ENCODE measurements at places on chromosomes 13 and 19.
A peak's percentile ranks its signal among the peaks of the same experiment; 100 is the strongest.

GRCh38 chr19:39211731-39212374, 7.8 kb upstream of the SYCN start:
- H3K4me3 ChIP-seq, result no peak overlapping the region
- no peaks in the 10 kb centered on the region for H3K4me1 ChIP-seq
- DNase-seq, result no peak
- no peaks in the 10 kb centered on the region for H3K36me3 ChIP-seq
- H3K27ac ChIP-seq, result no peak overlapping the region

GRCh38 chr19:38251564-38252051, 4.6 kb downstream of the PPP1R14A start:
- DNase-seq, result peak; percentile 83
- no peaks in the 10 kb centered on the region for H3K4me1 ChIP-seq
- peak overlapping the region; percentile 60 for H3K4me3 ChIP-seq
- H3K27ac ChIP-seq, result peak overlapping the region; percentile 90
- H3K36me3 ChIP-seq, result no peaks in the 10 kb centered on the region
- no peaks in the 10 kb centered on the region for H3K27me3 ChIP-seq

- peaks cover 46% of the 10 kb centered on the region for H3K27me3 ChIP-seq
- no peaks in the 10 kb centered on the region for H3K36me3 ChIP-seq
- H3K4me1 ChIP-seq, result peaks cover 46% of the 10 kb centered on the region
- H3K27ac ChIP-seq, result no peak overlapping the region
These were observed 3.6 kb upstream of the REXO1 start for GRCh38 chr19:1851654-1852580.

DNA sequence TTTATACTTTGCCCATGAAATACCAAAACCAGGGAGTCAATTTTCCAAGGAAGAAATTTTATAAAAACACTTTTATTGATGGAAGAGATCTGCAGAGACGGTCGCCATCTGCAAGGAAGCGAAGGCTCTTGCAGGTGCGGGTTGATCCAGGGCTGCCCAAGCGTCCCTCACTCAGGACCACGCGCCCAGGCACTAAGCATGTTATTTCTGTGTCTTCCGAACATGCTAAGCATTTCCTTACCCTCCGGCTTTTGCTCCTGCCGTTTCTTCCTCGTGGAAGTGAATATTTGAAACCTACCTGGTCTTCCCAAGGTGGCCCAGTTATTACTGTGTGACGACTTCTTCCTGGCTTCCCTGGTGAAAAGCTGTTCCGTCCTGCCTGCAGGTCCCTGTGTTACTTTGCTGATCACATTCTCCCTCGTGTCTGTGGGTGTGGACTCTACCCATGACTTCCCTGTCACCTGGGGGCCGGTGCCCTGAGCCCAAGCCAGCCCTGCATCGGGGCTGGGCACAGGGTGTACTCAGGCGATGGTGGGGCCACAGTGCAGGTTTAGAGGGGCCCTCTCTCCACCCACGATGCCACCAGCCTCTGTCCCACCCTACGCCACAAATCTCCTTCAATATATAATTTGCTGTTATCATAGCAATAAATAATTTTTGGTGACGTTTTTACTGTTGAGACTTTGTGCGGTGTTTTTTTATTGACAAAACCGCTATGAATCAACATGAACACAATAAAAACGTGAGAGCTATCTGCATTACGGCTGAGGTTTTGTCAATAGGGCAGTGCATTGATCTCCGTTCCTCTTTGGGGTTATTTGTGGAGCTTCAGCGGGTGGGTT, 119.4 kb downstream of the URI1 start:
- H3K36me3 ChIP-seq, result no peaks in the 10 kb centered on the region
- H3K4me3 ChIP-seq, result no peak overlapping the region
- no peaks in the 10 kb centered on the region for H3K4me1 ChIP-seq
- no peak for DNase-seq
- H3K27ac ChIP-seq, result no peak overlapping the region
- H3K27me3 ChIP-seq, result peaks cover 10% of the 10 kb centered on the region

GRCh38 chr13:41465898-41466320, 8.6 kb downstream of the RGCC start:
- peaks cover 24% of the 10 kb centered on the region for H3K4me1 ChIP-seq
- DNase-seq, result no peak
- H3K27me3 ChIP-seq, result peaks cover 21% of the 10 kb centered on the region

DNA sequence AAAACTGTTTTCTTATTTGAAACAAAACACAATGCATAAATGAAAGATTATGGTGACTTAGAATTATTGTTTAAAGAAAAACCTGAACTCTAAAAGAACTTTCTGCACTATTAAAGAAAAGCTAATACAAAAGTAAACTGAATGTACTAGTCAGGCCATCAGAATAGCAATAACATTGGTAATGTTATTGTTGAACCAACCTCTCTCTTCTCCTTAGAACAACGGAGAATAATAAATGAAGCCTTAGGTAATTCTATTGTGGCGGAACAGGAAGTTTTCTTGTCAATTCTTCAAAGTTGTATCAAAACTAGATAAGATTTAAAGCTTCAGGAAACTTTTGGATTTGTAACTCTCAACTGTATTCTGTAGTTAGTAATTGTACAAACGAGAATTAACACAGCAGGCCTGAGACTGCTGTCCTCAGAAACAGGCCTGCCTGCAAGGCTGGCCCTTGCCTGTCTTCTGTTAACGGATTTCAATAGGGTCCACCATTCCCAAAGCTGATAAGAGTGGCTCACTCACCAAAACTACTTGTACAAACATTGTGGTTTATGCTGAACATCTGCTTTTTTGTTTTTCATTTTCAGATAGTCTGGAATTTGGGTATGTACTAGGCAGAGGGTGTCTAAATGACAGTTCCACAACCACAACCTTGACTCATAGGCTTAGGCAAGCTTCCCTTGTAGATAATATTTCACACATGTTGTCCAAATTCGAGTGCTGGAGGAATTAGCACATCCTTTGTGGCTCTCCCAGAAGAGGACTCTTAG, 825.8 kb downstream of the GPC5 start:
- peak overlapping the region; percentile 43 for H3K27ac ChIP-seq
- H3K4me1 ChIP-seq, result peaks cover 5% of the 10 kb centered on the region
- no peaks in the 10 kb centered on the region for H3K36me3 ChIP-seq
- DNase-seq, result no peak
- H3K27me3 ChIP-seq, result no peaks in the 10 kb centered on the region

GRCh38 chr13:70090036-70090723, 17.4 kb upstream of the ATXN8OS start:
- no peak overlapping the region for H3K4me3 ChIP-seq
- H3K36me3 ChIP-seq, result no peaks in the 10 kb centered on the region
- no peak overlapping the region for H3K27ac ChIP-seq
- no peaks in the 10 kb centered on the region for H3K4me1 ChIP-seq
- no peak for DNase-seq

DNA sequence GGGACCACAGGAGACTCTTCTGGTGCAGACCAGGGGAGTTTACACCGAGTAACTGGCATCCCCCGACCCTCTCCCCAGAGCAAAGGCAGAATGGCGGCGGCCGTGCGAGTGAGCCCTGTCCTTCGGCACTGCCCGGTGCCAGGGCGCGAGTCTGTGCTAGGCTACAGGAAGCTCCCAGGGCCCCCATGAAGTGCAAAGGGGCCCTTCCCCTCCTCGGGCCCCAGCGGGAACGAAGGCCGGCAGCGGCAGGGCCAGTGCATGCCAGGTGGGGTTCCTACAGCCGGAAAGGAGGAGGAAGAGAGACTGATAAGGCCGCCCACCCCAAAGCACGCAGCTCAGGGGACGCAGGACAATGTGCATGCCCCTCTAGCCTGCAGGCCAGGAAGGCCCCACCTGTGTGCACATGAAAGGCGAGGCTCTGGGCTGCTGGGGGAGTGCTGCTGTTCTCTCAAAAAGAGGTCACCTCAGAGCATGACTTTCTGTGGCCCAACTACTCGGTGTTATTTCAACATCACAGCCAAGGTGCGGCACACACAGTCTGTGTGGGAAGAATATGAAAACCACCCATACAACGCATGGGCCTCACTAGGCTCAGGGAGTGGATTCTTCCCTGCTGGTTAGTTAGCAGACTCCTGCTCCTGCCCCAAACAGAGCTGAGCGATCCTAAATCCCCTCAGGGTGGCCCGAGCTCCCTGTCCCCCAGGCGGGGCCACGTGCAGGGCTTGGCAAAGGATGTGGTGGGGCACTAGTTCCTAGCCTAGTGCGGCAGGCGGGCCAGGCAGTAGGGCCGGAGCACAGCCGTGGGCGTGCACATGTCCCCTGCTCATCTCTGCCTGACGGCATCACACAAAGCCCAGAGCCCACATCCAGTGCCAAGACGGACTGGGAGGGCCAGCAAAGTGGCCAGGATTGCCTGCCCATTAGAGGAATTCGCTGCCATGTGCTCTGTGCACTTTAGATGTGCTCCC, 28.4 kb upstream of the TIMM44 start:
- no peaks in the 10 kb centered on the region for H3K4me1 ChIP-seq
- H3K27ac ChIP-seq, result no peak overlapping the region
- H3K36me3 ChIP-seq, result peaks cover 19% of the 10 kb centered on the region
- DNase-seq, result no peak
- H3K4me3 ChIP-seq, result no peak overlapping the region

GRCh38 chr19:14377883-14378328, 3.3 kb upstream of the ADGRE5 start:
- DNase-seq, result no peak
- H3K4me3 ChIP-seq, result no peak overlapping the region
- no peak overlapping the region for H3K27ac ChIP-seq
- peaks cover 2% of the 10 kb centered on the region for H3K4me1 ChIP-seq
- no peaks in the 10 kb centered on the region for H3K27me3 ChIP-seq

DNA sequence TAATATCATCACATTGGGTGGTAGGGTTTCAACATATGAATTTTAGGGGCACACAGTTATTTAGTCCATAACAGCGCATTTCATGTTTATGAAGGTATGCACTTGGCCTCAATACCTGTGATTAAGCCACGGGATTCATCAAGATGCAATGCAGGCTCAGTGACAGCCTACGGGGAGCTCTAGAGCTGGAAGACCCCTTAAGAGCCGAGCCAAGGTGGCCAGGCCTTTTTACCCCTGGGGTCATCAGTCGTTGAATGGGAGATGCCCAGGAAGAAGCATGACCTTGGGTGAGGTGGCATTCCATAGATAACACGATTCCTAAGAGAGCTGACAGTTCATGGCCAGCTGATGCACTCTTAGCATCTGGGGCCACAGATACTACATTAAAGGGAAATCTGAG, 380.0 kb downstream of the ZNF536 start:
- H3K36me3 ChIP-seq, result no peaks in the 10 kb centered on the region
- H3K27me3 ChIP-seq, result no peaks in the 10 kb centered on the region
- H3K4me1 ChIP-seq, result no peaks in the 10 kb centered on the region
- no peak overlapping the region for H3K4me3 ChIP-seq
- H3K27ac ChIP-seq, result no peak overlapping the region

DNA sequence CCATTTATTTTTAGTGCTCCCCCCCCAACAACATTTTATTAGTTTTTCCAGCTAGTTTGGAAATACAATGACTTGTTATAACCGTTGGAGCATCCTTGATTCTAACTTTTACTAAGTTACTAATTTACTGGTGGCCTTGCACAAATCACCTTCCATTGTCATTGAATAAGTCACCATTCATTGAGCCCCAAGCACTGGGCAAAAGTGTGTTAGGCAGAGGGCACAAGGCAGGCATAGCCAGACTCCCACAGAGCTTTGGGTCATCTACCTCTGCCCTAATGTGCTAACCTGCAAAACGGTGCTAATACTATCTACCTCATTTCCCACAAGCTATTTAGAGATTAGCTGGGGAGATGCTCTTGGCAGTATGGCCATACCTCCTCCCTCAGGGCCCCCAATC, 86.8 kb upstream of the RNF113B start:
- no peak overlapping the region for H3K27ac ChIP-seq
- peaks cover 33% of the 10 kb centered on the region for H3K4me1 ChIP-seq

- H3K36me3 ChIP-seq, result peaks cover 32% of the 10 kb centered on the region
- peak; percentile 78 for DNase-seq
- peak overlapping the region; percentile 99 for H3K27ac ChIP-seq
- H3K4me3 ChIP-seq, result peak overlapping the region; percentile 73
These were observed 605 bp downstream of the CAPNS1 start for GRCh38 chr19:36140304-36141038.

- no peak for DNase-seq
- H3K36me3 ChIP-seq, result no peaks in the 10 kb centered on the region
- peak overlapping the region; percentile 62 for H3K4me3 ChIP-seq
- H3K4me1 ChIP-seq, result peaks cover 36% of the 10 kb centered on the region
- H3K27me3 ChIP-seq, result peaks cover 98% of the 10 kb centered on the region
These were observed 145.6 kb upstream of the ZNF536 start for GRCh38 chr19:30226464-30227011.

GRCh38 chr19:31049431-31049830, 299.8 kb downstream of the TSHZ3 start:
- H3K36me3 ChIP-seq, result no peaks in the 10 kb centered on the region
- no peaks in the 10 kb centered on the region for H3K27me3 ChIP-seq
- no peak overlapping the region for H3K27ac ChIP-seq
- H3K4me1 ChIP-seq, result no peaks in the 10 kb centered on the region

- no peak overlapping the region for H3K4me3 ChIP-seq
- peaks cover 56% of the 10 kb centered on the region for H3K27me3 ChIP-seq
- DNase-seq, result no peak
- no peaks in the 10 kb centered on the region for H3K36me3 ChIP-seq
- no peak overlapping the region for H3K27ac ChIP-seq
These were observed 2.3 kb downstream of the MCF2L start for GRCh38 chr13:112971288-112971643.

GRCh38 chr19:38079926-38080380, 144.1 kb downstream of the DPF1 start:
- no peaks in the 10 kb centered on the region for H3K4me1 ChIP-seq
- peaks cover 26% of the 10 kb centered on the region for H3K36me3 ChIP-seq
- H3K27me3 ChIP-seq, result no peaks in the 10 kb centered on the region
- no peak overlapping the region for H3K27ac ChIP-seq
- no peak overlapping the region for H3K4me3 ChIP-seq

DNA sequence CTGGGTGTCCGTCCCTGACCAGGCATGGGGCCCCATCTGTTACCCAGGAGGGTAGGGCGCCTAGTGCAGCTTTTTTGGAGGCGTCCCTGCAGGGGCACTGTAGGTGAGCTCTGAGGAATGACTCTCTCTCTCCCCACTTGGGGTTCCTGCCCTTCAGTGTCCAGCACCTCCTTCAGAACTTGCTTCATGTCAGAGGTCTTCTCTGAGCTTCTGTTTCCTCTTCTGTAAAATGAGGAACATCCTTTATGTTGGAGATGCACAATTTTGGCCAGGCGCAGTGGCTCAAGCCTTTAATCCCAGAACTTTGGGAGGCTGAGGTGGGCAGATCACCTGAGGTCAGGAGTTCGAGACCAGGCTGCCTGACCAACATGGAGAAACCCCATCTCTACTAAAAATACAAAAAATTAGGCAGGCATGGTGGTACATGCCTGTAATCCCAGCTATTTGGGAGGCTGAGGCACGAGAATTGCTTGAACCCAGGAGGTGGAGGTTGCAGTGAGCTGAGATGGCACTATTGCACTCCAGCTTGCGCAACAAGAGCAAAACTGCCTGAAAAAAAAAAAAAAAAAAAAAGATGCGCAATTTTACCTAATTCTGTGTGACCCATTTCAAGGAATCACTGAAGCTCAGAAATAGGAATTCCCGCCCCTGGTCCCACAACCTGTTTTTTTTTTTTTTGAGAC, 15.2 kb upstream of the PIK3R2 start:
- no peak for DNase-seq
- H3K4me1 ChIP-seq, result no peaks in the 10 kb centered on the region
- H3K27me3 ChIP-seq, result no peaks in the 10 kb centered on the region
- no peak overlapping the region for H3K27ac ChIP-seq
- H3K36me3 ChIP-seq, result peaks cover 36% of the 10 kb centered on the region

Data from sigmoid colon (tissue), 7 donors.